LoVo (cell line): ENCODE measurements at places on chromosomes 12 and 14.
A peak's percentile ranks its signal among the peaks of the same experiment; 100 is the strongest.

- DNase-seq = no peak
These were observed 175.1 kb downstream of the TTC7B start for GRCh38 chr14:90641168-90641567.

GRCh38 chr14:106821119-106821518 lies 1294.7 kb downstream of the TMEM121 start:
- DNase-seq = no peak

- DNase-seq = no peak
These were observed 628 bp downstream of the VRTN start for GRCh38 chr14:74348735-74349463.

DNA sequence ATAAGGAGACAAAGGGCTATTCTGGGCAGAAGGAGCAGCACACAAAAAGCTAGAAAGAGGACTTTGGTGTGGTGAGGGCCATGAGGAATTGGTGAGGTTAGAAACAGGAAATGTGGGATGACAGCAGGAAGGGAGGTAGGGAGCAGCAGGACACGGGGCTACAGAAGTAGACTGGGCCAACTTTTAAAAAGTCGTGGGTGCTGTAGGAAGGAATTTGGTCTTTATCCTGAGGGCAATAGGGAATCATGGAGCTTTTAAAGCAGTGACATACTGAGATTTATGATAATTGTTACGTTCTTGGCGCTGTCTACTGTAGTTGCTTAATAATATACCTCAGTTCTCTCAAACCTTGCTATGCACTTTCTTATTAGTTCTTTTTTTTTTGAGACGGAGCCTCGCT lies 8.2 kb upstream of the CHURC1 start:
- no peak for DNase-seq

GRCh38 chr14:72451054-72451972 lies 442.6 kb downstream of the DPF3 start:
- no peak for DNase-seq

- DNase-seq = no peak
These were observed 3.3 kb downstream of the PARP11 start for GRCh38 chr12:3869865-3870264.

GRCh38 chr12:127127897-127128296 lies 1139.1 kb upstream of the TMEM132C start:
- DNase-seq = peak; percentile 22

GRCh38 chr14:64857979-64858744 lies 21.5 kb downstream of the SPTB start:
- DNase-seq = no peak

- no peak for DNase-seq
These were observed 56.4 kb downstream of the PRKCH start for GRCh38 chr14:61377749-61378148.

DNA sequence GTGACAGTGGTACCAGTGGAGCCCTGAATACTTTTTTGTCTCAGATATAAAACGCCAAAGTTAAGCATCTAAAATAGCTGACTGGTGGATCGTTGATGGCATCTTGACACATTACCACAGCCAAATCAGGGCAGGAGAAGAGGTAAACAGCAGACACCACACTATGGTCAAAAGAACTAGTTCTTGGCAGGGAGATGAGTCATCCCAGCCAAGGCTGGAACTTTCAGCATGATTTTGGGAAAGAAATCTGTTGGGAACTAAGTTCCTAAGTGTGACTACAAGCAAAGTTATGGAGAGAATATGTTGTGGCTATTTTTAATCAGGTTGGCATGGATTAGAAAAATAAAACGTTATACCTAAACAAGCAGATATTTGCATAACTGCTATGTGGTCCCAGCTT lies 36.9 kb downstream of the LGR5 start:
- DNase-seq = no peak

DNA sequence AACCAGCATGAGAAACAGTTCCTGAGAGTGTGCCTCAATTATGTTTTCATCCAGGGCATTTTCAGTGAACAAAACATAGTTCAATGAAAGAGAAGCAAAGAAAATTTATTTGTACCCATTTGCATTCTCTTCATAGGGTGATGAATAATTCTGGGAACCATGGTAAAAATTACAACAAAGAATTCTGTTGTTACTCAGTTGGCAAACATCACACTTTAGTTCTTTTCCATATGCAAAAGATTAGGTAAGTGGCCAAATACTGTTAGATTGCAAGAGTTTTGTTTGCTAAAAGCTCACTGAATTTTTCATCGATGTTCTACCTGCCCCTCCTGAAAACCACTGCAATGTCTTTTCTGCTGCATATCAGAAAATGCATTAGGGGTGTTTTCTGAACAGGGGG lies 132.4 kb upstream of the RGS6 start:
- DNase-seq = no peak

DNA sequence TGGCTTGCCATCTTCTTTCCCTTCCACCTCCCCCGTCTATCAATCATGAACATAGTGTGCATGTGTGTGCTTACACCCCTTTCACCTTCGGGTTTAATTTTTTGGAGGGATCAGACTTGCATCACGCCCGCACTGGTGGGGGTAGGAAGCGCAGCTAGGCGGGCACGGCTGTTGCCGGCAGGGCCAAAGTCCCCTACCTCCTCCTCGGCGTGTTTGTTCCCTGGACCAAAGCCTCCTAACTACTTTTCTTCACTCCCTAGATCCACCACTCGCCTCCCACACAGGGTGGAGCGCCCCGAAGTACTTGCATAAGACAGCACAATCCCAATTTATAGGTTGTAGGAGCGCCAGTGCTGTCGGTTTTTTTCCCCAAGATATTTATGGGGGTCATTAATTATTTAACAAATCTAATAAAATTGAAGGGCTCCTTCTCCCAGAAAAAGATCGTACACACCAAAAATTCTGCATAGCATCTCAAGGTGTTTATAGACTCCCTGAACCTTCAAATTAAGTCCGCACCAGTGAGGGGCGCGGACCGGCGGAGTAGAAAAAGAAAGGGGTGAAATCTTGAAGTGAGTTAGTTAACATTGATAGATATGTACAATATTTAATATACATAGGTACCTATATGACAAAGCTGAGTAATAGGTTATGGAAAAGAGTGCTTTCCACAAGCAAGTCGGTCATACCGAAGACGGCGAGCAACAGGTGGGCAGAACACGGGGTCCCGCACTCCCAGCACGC lies 717 bp downstream of the PKP2 start:
- peak; percentile 57 for DNase-seq

GRCh38 chr14:51094282-51094821 lies 553 bp downstream of the TRIM9 start:
- DNase-seq = no peak

DNA sequence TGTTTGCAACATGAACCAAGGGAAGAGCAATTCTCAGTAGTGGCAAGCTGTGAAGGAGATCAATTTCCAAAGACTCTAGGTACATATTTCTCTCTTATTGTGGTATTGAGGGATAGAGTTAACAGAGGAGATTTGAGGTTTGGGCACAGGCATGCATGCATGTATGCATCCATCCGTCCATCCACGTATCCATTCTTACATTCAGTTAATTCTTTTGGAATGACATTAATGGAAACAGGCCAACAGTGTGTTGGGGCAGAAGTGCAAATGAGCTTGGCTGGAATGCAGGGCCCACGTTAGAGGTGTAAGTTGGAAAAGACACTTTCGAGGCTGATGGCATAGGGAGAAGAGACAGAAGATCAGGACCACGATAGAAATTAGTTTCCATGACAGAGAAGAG lies 216.9 kb upstream of the PELI2 start:
- DNase-seq = no peak

DNA sequence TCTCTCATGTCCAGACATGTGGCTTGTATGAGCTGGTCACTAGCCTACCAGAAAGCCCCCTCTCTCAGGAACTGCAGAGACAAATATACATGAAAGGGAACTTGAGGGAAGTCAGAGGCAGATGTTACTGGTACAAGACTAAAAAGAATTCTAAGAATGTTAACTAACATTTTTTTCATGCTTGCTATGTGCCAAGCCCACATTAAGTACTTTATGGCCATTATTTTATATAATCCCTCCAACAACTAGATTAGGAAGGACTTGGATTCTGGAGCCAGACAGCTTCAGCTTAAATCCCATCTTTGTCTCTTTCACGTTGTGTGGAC lies 24.6 kb downstream of the TTC9 start:
- peak; percentile 11 for DNase-seq

GRCh38 chr12:111413442-111414086 lies 7.8 kb downstream of the SH2B3 start:
- DNase-seq = peak; percentile 19

- no peak for DNase-seq
These were observed 15.6 kb upstream of the TTC7B start for GRCh38 chr14:90831821-90832220.

GRCh38 chr14:104339829-104340228 lies 201.4 kb downstream of the KIF26A start:
- DNase-seq = no peak

DNA sequence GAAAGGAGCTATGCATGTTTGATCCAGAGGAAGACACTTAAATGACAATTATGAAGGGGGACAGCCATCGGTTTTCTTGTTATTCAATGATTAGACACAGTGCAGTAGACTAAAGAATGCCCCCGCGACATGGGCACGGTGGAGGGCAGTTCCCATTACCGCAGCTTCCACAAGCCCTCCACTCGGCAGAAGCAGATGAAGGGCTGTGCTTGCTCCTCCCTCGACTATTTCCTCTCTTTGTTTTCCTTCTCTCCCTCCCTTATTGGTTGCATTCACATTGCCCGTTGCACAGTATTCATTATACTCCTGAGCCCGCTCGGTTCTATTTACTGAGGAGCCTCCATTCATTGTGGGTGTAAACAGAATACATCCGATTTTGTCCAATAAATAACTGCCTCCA lies 138.8 kb upstream of the RASSF8 start:
- DNase-seq = no peak

DNA sequence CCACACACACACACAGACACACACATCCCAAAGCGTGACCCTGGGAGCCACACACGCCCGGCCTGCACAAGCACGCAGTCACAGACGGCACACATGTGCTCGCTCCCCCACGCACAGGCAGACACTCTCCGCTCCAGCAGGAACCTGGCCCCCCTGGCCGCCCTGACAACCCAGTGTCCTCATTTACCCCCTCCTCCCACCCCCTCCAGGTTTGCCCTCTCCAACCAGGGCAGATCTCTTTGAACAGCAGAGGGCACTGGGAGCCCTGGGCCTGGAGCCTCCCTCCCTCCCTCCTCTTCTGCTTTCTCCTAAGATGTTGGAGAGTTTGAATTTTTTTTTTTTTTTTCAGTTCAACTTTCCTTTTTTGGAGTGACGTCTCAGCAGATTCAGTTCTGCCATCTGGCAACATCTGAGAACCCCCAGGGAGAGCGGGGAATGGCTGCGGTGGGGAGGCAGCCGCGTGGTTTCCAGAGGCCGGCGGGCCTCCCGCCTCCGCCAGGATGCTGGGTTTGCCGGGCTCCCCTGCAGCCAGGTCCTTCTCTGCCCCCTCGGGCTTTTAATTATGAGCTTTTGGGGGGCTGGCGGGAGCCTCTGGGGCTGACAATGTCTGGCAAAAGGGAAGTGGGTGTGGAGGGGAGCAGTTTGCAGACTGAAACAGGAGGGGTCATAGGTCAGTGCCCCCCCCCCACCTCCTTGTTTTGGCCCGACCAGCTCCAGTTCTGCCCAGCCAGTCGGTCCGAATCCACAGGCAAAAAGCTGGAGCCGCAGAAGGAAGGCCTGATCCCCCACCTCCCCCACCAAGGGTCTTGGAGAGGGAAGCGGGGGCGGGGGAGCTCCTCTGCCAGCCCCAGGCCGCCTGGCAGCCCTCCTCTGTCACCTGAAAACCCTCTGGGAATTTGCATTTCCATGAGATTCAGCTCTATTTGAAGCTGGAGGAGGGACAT lies 1.3 kb upstream of the NCOR2 start:
- no peak for DNase-seq

GRCh38 chr12:54390668-54391551 lies 6.4 kb upstream of the ZNF385A start:
- DNase-seq = no peak

DNA sequence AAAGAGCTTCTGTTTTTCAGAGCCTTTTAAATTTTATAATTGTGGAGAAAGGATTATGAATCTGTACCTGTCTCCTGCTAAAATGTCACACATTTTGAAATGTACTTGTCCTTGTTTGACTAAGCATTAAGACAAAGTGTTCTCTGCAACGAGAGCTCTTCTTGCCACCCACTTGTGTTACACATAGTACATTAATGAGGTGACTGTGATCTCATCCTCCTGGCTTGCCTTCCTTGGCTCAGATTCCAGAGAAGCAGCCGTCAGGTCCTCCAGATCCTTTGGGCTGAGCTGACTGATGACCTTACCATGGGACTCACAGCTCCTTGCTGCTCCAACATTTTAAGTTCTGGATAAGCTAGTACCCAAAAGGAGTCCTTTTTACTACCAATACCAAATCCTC lies 81.4 kb downstream of the BBS10 start:
- peak; percentile 11 for DNase-seq

DNA sequence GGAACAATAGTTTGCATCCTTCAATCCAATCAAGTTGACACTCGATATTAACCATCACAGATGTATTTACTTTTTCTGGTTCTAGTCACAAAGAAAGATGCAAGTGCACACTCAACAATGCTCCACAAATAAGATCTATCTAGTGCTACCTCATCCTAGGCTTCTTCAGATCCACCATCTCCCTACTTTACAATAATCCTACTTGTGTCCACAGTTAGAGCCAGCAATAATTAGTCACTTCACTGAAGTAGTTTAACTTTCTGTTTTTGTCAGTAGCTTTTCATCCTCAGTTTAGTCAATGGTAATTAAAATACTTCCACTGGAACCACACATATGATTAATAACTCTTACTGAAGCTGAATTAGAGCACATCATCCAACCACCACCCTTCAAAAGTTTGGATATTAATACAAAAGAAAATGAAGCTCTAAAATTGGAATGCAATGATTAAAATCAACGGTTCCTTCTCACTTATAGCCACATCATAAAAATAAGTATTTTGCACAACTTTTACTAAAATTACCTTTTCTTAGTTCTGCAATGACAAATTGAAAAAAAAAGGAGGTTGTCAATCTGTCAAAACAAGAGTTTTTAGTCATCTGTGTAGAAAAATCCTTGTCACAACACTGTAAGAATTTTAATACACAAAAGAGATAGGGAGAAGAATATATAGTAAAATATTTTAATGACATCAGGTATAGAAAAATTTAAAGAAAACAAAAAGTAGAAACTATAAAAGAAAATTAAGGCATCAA lies 28.2 kb upstream of the SNRPF start:
- no peak for DNase-seq

GRCh38 chr12:6697584-6698351 lies 2.8 kb downstream of the PIANP start:
- peak; percentile 59 for DNase-seq

GRCh38 chr12:7130701-7131501 lies 730 bp downstream of the CLSTN3 start:
- no peak for DNase-seq
